ENCODE measurements at places on chromosomes 7 and 10.

- DNase-seq: no peak
These were observed 2.1 kb downstream of the PCOLCE start for GRCh38 chr7:100604028-100604975.

DNA sequence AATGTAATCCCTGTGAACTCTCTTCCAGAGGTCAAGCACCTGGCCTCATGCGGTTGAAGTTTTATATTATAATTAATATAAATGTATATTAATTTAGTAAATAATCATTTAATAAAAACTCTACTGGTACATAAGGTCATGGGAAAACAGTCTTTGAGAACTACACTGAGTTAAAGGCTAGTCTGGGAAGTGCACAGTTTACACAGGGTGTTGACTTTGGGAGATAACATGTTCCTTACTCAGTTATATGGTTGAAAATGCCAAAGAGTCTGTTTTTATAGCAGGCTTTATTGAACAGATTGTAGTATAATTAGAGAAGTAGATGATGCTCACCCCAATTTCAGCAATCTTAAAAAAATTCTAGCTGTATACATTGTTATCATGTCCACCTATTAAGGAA lies 735.9 kb downstream of the GATA3 start:
- DNase-seq: no peak

DNA sequence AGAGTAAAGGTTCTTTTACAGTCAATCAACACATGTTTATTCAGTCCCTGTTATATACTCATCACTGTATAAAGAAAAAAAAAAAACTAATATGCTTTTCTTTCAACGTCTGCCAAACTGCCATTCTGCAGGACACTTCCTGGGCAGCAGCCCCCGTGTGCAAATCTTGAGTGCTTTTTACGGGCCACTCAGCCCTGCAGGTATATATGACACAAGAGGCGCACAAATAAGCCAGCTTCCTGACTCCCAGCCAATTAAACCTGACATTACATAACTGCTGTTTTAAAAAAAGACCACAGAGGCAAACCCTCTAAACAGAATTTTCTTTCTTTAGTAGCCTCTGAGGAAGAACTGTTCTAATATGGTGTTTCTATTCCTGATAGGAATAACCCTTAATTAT lies 263.0 kb upstream of the NEBL start:
- DNase-seq: no peak

- no peak for DNase-seq
These were observed 182.2 kb downstream of the ADK start for GRCh38 chr10:74333174-74333573.

DNA sequence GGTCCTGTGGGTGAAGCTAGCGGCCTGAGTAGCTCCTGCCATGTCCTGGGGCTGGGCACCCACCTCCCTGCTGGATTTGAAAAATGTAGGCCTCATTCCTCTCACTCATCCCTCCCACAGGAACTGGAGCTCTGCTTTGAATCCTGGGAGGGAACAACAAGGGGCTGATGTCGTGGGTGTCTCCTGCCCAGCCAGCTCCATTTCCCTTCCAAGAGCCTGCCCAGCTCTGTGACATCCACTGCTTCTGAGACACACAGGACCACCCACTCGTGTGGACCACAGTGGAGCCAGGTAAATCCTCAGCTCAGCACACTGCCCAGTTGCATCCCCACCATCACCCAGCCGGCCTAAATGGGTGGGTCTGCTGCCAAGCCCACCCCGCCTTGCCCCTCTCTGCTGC lies 579.2 kb downstream of the GRID1 start:
- no peak for DNase-seq

- DNase-seq: no peak
These were observed 323.3 kb upstream of the KAT6B start for GRCh38 chr10:74502963-74503608.

- DNase-seq: no peak
These were observed 34.4 kb upstream of the GRID1 start for GRCh38 chr10:86400705-86401587.

- DNase-seq: peak; percentile 19
These were observed 295.0 kb downstream of the PARD3 start for GRCh38 chr10:34520084-34520483.

DNA sequence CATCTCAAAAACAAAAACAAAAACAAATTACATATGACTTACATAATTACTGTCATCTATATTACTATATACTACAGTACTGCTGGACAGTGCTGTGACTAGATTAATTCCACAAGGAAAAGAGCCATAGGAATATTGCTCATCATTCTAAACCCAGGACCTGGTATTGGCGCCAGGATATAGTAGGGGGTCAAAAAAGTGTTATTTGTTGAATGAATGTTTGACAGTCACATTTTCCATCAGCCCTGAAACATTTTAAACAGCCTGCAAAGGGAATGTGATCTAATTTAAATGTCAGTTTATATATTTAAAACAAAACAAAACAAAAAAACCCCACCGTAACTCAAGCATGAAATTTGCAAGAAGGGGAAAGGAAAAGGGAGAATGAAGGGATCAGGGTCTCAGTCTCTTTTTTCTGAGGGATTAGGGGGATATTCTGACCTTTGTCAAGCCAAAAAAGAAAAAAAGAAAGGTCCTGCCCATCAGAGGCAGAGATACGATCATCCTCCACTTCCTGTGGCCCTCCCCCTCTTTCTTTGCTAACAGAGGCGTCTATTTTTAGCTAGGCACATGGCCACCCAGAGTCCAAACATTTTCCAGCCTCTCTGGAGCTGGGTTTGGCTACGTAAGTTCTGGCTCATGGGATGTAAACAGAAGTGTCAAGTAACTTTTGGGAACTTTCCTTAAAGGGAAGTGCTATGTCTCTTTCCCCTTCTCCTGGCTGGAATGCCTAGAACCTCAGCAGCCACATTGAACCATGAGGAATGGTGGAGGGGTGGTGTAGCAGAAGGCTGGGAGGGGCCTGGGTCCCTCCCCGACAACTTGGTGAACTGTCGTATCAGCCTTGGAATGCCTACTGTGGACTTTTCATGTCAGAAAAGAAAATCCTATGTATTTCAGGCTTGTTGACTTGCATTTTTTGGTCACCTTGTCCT lies 44.6 kb upstream of the DLG5 start:
- no peak for DNase-seq

DNA sequence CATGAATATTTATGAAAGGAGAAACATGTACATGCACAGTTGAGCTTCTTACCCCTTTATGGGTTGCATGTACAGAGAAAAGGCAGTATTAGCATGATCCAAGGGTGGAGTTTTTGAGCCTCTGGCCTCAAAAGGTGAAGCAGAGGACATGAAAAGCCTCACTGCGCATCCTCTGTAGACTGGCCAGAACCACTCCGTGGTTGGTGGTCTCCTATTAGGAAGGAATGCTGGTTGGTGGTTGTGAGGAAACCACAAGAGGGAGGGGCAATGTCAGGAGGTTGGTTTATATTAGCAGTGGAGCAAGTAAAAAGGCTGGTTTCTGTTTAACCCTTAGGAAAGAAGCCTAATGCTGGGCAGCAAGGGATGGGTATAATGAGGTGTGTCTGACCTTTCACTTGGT lies 37.5 kb downstream of the AHCYL2 start:
- DNase-seq: no peak

- DNase-seq: no peak
These were observed 446.3 kb downstream of the GRID1 start for GRCh38 chr10:85920311-85920710.

DNA sequence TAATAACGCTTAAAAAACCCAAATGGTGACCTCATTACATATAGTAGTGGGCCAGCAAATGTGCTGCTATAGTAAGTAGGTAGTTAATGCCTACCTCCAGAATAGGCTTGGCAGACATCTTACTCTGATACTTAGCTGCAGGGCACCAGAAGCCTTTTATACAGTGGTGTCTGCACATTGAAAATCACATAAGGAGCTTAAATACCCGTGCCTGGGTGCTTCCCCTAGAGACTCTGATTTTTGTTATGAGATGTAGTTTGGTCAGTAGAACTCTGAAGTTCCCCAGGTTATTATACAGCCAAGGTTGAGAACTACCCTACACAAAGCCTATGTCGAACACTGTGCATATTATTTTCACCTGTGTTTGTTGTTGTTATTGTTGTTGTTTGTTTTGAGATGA lies 47.2 kb downstream of the ANKIB1 start:
- no peak for DNase-seq

- DNase-seq: no peak
These were observed 30.7 kb upstream of the RBM20 start for GRCh38 chr10:110613341-110613995.

DNA sequence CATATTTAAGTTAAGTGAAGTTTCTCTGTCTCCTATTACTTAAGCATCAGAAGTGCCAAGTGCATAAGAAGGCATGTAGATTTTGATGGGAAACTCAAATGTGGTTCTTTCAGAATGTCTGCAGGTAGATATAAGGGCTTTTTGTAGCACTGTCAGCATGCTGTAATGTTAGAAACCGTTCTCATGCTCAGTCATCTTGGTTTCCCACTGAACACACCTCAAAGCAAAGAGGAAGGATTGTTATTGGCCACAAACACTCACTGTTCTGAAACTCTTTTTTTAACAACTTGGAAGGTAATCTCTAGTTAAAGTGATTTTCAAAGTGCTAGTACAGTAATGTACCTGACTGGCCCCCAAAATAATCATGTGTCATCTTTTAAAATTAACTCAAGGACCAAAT lies 126.0 kb downstream of the AASS start:
- DNase-seq: no peak

DNA sequence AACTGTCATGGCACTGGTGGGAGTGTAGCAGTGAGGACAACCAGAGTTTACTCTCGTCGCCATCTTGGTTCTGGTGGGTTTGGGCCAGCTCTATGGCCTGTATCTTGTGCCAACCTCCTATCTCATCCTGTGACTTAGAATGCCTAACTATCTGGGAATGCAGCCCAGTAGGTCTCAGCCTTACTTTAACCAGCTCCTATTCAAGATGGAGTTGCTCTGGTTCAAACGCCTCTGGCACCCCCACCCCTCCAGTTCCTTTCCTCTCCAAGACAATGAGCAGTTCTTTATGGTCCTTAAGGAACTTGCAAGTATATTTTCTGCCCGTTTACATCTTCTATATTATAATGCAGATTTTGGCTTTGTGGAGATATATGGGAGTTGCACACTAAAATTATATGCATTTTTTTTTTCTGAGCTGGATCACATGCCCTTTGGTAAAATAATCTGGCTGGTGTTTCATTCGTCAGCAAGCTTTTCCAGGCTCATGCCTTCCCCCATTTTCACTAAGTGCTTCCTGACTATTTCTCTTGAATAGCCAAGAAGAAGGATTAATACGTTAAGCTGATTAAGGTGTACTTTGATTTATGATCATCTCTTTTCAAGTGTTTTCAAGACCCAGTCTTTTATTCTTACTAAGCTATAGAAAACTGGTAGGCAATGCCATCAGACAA lies 11.2 kb upstream of the WIPF3 start:
- no peak for DNase-seq

GRCh38 chr7:84372712-84373111 lies 178.1 kb upstream of the SEMA3A start:
- no peak for DNase-seq

GRCh38 chr10:110274072-110274627 lies 30.6 kb downstream of the SMNDC1 start:
- DNase-seq: no peak

DNA sequence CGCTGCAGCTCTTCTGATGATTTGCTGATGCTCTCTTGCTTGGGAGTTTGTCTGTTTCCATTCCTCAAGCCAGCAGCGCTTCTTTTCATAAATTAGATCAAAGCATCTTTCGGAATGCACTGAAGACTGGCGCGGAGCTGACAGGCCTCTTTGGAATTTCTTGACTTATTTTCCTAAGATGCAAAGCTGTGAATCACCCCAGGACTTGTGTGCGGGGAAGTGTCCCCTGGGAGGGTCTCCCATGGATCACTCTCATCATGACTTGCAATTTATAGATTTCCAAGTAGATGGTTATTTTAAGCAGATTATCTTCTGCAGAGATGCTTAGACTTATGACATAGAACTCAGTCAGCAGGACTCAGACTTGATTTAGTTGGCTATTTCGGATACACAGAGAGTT lies 467.2 kb downstream of the TCERG1L start:
- DNase-seq: no peak

GRCh38 chr10:2464483-2464882 lies 602.9 kb upstream of the PFKP start:
- no peak for DNase-seq

DNA sequence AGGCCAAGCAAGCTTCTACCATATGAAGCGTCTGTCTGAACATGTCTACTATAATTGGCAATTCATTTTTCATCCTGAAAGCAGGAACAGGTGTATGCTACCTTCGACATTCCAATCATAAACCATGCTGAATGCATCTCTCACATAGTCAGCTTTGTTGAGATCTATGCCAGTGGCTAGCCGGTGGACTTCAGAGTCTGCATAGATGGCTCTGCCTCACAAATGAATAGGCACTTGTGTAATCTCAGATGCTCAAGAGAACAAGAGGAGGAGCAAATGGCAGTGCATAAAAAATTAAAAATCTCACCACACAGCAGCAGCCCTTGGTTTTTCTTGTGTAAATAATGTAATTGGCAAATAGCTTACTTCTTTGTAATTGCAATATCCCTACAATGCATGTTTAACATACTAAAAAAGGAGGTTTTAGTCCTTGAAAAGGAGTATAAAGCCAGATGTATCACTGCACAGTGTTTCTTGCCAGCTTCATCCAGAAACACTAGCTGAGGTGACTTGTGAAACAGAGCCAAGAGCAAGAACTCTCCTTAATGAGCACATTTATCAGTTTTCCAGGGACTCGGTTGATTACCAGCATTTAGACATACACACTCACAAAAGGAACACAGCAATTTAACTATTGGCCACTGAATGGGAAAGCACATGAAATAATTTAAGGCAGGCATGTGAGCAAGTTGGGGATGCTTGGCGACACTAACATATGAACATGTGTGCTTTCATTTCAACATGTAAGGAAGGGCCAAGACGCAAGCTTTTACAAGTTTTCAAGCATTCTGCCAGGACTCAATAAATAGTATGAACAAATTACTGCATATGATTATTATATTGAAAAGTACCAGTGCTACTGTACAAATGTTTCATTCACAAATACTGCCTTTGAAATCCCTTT lies 249.9 kb upstream of the PLXNA4 start:
- DNase-seq: no peak

All from kidney epithelial cell (primary cell).